Liver (tissue), 10 donors: ENCODE measurements at places on chromosomes 1 and 21. TPM values are rescaled to one million over a fixed set of nuclear protein-coding genes. Genes with fewer than 3 reads are reported as not detected.

DNA sequence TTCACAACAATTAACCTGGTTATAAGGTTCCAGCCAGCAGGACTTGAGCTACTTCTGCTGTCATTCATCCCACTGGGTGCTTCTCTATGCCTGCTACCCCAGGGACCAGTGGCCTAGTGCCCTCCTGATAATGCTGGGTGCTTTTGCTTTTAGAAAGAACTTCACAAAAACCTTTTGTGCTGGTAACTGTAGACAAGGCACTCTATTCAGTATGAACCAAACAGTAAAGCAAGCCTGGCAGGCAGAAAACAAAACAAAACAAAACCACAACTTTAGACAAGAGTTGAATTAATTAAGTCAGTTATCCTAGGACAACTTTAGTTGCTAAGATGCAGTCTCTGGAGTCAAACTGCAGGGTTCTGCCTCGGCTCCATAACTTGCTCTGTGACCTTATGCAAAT is 61.9 kb upstream of the ADGRL2 start:
- no peaks in the 10 kb centered on the region for H3K4me1 ChIP-seq
- DNase-seq, result no peak
- no peaks in the 10 kb centered on the region for H3K27me3 ChIP-seq
- H3K4me3 ChIP-seq, result no peak overlapping the region
- H3K27ac ChIP-seq, result no peak overlapping the region

GRCh38 chr1:35097224-35097623 is 18.0 kb downstream of the ZMYM1 start:
- no peak overlapping the region for H3K4me3 ChIP-seq
- no peak overlapping the region for H3K27ac ChIP-seq
- H3K36me3 ChIP-seq, result peaks cover 17% of the 10 kb centered on the region
- no peak for DNase-seq
- no peaks in the 10 kb centered on the region for H3K27me3 ChIP-seq
- H3K4me1 ChIP-seq, result no peaks in the 10 kb centered on the region

GRCh38 chr1:14031461-14031860 is 331.5 kb downstream of the PRDM2 start:
- no peak overlapping the region for H3K4me3 ChIP-seq
- no peak for DNase-seq
- no peaks in the 10 kb centered on the region for H3K4me1 ChIP-seq
- H3K27me3 ChIP-seq, result no peaks in the 10 kb centered on the region

GRCh38 chr1:183569141-183569540 is 21.1 kb downstream of the NCF2 start:
- no peaks in the 10 kb centered on the region for H3K36me3 ChIP-seq
- no peak overlapping the region for H3K27ac ChIP-seq
- no peaks in the 10 kb centered on the region for H3K27me3 ChIP-seq
- no peaks in the 10 kb centered on the region for H3K4me1 ChIP-seq

DNA sequence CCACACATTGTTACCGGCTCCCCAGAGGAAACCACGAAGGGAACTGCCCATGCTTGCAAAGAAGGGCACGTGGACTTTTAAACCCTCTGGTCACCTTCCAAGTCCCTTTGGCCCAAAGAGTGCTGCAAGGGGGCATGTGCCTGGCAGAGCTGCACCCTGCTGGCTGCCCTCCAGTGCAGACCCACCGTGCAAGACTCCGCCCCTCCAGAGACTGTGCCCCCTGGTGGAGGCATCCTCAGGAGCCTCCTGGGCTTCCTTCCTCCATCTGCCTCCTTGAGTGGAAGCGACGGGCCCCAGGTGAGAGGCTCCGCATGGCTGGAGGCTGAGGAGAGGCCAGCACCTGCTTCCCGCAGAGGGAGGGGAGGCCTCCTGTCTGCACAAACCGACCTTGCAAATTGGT is 100.6 kb downstream of the CRYAA start:
- H3K27ac ChIP-seq, result no peak overlapping the region
- no peaks in the 10 kb centered on the region for H3K27me3 ChIP-seq
- peaks cover 6% of the 10 kb centered on the region for H3K4me1 ChIP-seq
- H3K4me3 ChIP-seq, result no peak overlapping the region
- H3K36me3 ChIP-seq, result no peaks in the 10 kb centered on the region
- no peak for DNase-seq

Gene PTCH2
- 0.15 TPM for polyA plus RNA-seq

Gene PPIAL4G
- not detected for polyA plus RNA-seq
